ENCODE measurements at places on chromosomes 11 and 22.
A peak's percentile ranks its signal among the peaks of the same experiment; 100 is the strongest.

DNA sequence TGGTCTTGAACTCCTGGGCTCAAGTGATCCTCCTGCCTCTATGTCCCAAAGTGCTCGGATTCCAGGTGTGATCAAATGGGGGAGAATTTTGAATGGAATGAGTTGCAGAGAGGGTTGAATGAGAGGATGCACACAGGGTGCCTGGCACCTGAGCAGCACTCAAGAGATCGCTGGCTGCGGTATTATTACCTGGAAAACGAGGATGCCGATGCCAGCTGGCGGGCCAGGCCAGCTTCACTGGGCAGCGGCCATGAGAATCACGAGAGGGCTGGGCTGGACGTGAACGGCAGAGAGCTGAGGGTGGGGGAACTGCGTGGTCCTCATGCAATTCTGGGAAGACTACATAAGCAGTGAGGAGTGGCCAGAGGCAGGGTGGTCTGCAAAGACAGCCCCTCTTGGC is 2.9 kb downstream of the MGAT3 start:
- no peak for DNase-seq

DNA sequence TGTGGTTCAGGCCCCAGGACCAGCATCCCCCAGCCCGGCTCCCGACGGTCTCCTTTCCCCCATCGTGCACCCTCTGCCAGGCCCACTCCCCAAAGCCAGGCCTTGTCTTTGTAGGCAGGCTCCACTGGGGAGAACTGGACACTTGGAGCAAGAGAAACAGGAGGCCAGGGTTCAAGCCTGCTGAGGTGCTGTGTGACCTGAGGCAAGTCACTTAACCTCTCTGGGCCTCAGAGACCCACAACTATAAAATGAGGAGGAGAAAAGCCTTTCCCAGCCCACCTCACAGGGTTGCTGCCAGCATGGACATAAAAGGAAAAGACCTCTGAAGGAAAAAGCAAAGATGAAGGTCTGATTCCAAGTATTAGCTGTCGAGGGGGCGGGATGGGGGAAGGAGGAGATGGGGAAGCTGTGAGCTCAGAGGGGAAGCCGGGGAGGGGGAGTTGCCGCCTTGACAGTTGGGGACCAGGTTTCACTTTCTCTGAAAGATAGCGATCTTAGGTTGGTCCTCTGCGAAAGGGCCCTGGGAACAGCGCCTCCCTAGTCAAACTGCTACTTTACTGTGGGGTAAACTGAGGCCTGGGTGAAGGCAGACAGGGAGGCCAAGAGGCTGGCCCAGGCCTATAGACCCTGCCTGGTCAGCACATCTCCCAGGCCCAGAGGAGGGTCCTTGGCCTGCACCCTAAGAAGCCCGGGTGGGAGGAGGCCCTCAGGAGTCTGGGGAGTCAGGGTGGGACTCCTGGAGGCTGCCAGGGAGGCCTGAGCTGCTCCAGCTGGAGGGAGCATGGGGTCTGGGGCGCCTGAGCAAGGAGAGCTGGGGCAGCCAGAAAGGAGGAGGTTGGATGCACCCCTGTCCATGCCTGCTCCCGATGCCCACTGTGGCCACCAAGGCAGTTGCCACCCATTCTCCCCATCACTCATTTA is 991 bp upstream of the OSM start:
- no peak for DNase-seq

DNA sequence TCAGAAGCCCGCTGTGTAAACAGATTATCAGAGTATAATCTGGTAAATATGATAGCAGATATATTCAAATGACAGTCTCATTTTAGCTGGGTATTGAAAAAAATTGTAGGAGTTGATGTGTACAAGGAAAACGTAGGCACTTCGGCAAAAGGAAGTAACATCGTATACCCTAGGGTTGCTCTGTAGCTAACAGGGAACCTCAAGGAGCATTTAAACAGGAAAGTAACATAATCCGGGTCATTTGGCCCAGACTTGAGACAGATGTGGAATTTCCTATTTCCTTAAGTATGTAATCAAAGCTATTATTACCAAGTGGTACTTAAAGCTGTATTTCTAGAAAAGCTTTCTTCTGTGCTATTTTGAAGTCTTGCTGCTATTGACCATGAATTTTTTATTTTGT is 215.6 kb downstream of the DDX10 start:
- DNase-seq = no peak

- no peak for DNase-seq
Observed at GRCh38 chr11:113684496-113684895, 21.6 kb downstream of the TMPRSS5 start.

- DNase-seq = peak; percentile 83
Observed at GRCh38 chr11:64358907-64359711, at the start of gene RPS6KA4. Gene RPS6KA4, plus strand, starts transcription at chr11:64359162. Its CDS starts 74 bp downstream, at chr11:64359236.

- no peak for DNase-seq
Observed at GRCh38 chr11:43462359-43462758, 103.6 kb downstream of the TTC17 start.

DNA sequence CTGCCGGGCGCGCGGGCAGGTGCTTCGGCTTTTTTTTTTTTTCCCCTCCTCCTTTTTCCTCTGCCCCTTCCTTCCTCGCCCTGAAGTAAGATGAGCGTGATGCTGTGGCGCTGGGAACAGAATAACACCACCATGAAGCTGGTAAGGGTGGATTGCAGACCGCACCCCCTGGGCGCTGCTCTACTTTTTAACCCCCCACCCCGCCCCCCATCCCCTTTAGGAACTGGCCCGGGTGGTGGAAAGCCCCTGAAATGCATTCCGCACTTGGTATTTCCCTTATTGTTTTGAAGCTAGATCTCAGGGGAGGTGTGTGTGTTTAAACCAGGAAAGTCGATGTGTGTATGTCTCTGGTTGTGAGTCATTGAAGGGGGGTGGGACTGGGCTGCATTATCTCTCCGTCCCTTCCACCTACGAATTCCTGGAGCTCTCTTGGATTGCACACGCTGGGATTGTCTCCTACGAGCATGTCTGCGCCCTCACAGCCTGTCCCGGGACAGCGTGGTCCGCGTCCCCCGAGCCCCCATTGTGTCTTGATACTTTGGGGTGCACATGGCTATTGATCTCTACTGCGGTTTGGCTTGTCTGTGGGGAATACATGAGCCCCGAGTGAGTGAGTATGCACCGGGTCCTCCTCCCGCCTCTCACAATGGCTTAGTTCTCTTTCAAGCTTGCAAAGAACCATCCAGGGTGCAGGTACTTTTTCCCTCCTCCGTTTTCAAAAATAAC is 64.9 kb downstream of the NAV2 start:
- peak; percentile 66 for DNase-seq
